ENCODE measurements at places on chromosomes 11 and 22. TPM values are rescaled to one million over a fixed set of nuclear protein-coding genes. Genes with fewer than 3 reads are reported as not detected.
A peak's percentile ranks its signal among the peaks of the same experiment; 100 is the strongest.

SLC37A2 gene
- 0.73 TPM for total RNA-seq

DNA sequence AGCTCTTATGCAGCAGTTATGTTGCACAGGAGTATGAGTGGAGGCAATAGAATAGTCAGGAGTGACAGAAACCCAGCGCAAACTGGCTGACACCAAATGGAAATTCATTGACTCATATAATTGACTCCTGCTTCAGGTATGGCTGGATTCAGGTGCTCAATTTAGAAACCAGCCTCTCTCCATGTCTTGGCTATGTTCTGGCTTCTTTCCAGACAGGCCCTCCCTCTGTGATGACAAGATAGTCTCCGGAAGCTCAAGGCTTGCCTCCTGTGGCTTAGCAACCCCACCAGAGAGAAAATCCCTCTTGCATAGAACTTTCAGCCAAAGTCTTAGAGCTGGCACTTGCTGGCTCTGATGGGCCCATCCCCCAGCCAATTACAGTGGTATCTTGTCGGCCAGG, 28.1 kb upstream of the MN1 start:
- DNase-seq: no peak

CDHR5 gene
- not detected for total RNA-seq

GRCh38 chr11:62497132-62497801, 49.3 kb downstream of the AHNAK start:
- DNase-seq: peak; percentile 17

DNA sequence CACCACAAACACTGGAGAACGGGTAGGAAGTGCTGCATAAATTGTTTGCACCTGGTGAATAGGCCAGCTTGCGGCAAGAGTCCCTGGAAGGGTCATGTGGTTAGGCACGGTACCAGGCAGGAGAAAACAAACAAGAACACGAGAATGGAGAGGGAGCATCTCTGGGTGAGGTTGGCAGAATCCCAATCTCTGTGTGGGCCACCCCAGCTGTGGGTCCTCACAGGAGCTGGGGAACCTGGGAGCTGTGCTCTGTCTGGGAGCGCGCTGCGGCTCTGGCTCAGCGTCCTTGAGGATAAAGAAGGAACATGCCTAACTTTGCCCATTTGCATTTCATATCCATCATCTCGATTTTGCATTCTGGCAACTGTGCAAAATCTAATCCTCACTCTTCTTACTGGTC, 46.1 kb upstream of the JAM3 start:
- no peak for DNase-seq

CCDC188 gene
- total RNA-seq: 0.12 TPM

DBX1 gene
- total RNA-seq: not detected

GTF2H1 gene
- total RNA-seq: 57.6 TPM

DNA sequence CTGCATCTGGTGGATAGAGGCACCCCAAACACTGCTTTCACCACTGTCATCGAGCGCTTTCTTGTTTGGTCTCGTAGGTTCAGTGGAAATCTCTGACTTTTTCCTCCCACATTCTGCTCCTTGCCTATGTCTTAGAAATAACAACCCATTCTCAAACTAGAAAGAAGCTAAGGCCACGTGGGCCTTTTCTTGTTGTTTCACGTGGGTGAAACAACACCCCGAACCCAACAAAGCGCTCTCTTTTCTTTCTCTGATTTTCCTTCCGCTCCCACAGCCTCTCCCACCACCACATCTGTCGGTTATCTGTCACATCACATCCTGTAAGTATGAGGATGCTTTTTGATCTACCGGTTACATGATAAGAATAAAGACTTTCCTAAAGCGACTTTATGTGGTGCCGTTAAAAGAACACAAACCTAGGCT, 77.1 kb downstream of the LINC01488 start:
- DNase-seq: peak; percentile 48

Data from activated CD4-positive, alpha-beta T cell treated with anti-CD3 and anti-CD28 coated beads, Interleukin-2, amount 10 ng/mL, durations not matched to agents 7 days and 5 days (primary cell).